Ureter (tissue), 1 donor: ENCODE measurements at places on chromosomes 5 and 9. TPM values are rescaled to one million over a fixed set of nuclear protein-coding genes. Genes with fewer than 3 reads are reported as not detected.
A peak's percentile ranks its signal among the peaks of the same experiment; 100 is the strongest.

The MINAR2 gene
- not detected for total RNA-seq

DNA sequence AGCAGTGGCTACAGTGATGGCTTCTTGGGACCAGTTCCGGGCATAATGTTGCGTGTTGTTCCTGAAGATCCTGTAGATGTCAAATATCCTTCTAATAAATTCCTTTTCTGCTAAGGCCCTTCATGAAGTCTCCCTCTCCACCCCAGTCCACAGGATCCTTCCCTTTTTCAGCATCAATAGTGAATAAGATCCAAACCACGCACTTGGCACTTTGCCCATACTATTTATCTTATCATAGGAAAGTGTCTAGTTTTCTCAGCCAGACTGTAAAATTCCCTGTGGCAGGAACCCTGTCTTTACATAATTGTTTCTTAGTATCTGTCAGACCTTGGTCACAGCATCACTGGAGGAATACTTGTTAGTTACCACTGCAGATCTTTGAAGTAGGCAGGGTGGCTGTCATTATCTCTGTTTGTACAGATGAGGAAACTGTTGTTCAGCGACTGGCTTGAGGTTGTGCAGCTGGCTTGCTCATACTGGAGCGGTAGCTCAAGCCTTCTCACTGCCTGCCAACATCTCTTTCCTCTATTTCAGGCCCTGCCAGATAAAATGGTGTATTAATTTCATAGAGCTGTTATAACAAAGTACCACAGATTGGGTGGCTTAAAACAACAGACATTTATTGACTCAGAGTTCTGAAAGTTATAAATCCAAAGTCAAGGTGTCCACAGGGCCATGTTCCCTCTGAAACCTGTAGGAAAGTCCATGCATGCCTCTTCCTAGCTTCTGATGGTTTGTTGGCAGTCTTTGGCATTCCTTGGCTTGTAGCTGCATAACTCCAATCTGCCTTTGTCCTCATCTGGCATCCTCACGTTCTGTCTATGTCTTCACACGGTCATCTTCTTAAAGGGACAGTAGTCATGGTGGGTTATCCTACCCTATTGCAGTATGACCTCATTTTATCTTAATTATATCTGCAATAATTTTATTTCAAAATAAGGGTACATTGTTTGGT, 33.5 kb upstream of the APC start:
- DNase-seq: no peak

GRCh38 chr5:143642791-143643190, 169.2 kb upstream of the HMHB1 start:
- DNase-seq: no peak

DNA sequence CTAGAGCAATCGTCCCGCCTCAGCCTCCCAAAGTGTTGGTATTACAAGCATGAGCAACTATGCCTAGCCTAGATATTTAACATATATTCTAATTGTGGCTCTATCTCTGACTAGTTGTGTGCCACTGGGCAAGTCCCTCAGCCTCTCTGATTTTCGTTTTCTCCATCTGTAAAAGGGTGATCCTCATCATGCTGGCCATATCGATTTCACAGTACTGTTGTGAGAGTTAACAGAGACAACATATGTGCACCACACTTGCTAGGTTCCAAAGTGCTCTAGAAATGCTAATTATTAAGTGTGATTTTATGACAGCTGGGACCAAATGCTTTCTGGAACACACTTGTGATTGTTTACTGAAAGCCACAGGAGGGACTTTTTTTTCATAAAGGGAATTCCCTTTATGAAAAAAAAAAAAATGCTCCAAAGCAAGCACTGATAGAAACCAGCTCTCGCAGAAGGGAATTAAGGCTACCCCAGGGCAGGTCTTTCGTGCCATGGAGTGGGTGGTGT, 78.5 kb upstream of the EPB41L4B start:
- DNase-seq: no peak

- DNase-seq: no peak
Observed at GRCh38 chr5:59157068-59157467, 574.2 kb downstream of the RAB3C start.

- no peak for DNase-seq
Observed at GRCh38 chr5:105288946-105289345, 1726.4 kb upstream of the NUDT12 start.

The FAM151B gene
- total RNA-seq: 2.9 TPM

GRCh38 chr9:21565155-21565554, 83.0 kb upstream of the IFNE start:
- no peak for DNase-seq

GRCh38 chr9:134863941-134864820, 16.4 kb upstream of the FCN2 start:
- peak; percentile 42 for DNase-seq

DNA sequence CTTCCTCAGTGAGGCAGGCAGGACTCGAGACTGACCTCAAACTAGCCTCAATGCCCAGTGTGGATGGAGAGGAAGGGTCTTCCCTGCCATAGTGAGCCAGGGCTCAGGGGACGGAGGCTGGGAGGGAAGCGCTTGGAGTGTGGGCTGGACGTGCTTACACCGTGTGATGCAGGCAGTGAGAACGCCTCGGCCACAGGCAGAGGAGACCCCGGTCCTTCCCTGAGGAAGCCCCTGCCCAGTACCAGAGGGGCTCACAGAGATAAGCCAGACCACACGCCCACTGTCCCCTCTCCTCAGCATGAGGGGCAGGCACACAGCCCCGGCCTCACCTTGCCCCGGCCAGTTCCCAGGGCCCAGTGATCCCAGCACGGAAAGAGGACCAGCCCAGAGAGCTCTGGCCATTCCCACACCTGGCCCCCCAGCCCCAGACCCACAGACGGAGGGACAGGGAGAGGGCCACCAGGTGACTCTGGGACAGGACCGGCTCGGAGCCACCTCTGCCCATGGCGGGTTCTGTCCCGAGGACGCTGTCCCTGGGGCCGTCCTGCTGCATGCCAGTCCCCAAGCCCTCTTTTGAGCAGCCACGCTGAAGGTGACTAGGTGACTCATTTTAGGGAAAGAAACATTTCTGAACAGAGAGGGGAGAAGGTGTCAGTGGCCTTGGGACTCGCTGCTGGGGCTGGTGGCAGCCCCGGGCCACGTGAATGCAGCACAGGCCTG, 6.0 kb upstream of the NSMF start:
- DNase-seq: no peak

DNA sequence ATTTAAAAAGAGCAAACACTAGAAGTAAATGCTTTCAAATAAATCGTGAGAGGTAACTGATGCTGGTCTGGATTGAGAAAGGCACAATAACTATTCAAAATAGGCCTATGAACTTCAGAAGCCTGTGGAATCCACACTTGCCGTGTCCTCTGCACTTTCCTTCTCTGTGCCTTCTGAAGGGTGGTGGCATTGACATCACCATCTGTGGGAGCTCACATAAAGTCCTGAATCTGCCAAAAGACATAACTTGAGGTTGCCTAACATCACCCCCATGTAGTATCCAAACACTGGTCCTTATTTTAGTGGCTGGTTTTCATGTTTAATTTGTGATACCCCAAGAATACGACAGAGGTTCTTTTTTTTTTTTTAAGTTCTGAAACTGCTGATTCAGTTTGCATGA, 59.8 kb downstream of the IRF1 start:
- DNase-seq: no peak

GRCh38 chr9:121537283-121537682, 37.6 kb upstream of the GGTA1 start:
- DNase-seq: no peak

The IL4 gene
- not detected for total RNA-seq

- no peak for DNase-seq
Observed at GRCh38 chr9:127700594-127701255, 6.1 kb upstream of the CFAP157 start.

DNA sequence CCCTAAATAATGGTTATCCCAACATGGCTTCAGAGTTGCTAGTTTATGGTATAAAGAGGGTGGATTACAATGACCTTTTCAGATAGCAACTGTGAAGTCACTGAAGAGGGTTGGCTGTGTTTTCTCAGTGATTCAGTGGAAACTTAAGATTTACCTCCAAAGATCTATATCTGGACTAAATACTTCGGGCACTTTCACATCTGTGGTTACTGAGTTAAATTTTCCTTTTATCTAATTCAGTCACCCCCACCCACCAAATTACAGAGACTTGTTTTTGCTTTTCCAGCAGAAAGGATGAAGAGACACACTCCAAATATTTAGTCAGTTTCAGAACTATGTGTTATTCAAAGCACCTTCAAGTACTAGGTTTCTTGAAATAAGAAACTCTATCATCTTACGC, 573.2 kb downstream of the CCDC171 start:
- no peak for DNase-seq

The GLRX gene
- total RNA-seq: 21.1 TPM

The BTNL8 gene
- total RNA-seq: not detected

DNA sequence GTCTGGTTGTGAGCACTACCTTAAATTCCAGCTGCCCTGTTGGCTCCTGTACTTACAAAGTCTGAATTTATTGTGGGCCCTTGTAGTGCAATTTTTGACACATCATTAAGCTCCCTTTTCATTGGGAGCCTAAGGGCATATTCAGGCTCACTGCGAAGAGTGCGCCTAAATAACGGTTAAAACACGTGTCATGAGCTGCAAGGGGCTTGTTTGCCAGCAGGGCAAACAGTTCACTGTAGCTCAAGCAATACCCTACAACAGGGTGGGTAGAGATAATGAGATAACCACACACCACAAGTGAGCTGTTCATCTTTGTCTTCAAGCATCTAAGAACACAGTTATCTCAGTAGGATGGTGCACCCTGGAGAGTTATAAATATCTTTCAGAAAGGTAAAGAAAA, 214.2 kb downstream of the SLF1 start:
- no peak for DNase-seq

- no peak for DNase-seq
Observed at GRCh38 chr9:5230554-5230953, 665 bp upstream of the INSL4 start.

DNA sequence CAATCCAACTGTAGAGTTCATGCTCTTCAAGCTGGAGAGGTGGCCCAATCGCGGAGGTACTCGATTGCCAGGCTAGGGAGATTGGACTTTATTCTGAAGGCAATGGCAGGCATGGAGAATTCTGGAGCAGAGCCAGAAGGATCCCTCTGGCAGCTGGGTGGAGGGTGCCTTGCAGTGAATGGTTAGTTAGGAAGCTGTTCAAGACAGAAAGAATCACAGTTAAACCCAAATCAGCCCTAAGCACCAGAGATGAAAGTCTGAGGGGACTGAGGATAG, 182.4 kb downstream of the RGS3 start:
- DNase-seq: no peak

The SOX30 gene
- total RNA-seq: 0.52 TPM

- no peak for DNase-seq
Observed at GRCh38 chr5:139867581-139867980, 72.0 kb downstream of the PSD2 start.

DNA sequence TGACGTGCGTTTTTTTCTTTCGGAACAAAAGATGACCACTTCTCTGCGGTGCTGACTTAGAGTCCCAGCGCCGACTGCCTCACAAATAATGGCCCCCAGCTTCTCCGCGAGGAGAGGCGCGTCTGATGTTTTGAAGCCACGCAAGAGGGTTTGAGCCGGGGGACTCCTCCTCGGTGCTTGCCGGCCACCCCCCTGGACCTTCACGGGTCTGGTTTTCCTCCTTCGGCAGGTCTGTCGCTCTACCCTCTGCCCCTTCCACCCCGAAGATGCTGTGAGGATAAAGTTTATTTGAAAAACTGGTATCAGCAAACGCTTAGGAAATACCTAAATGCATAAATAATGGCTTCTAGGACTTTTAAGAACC, 584 bp downstream of the USP20 start:
- no peak for DNase-seq

The LRRC19 gene
- not detected for total RNA-seq

The MYORG gene
- total RNA-seq: 8.1 TPM

The LMAN2 gene
- total RNA-seq: 129 TPM

DNA sequence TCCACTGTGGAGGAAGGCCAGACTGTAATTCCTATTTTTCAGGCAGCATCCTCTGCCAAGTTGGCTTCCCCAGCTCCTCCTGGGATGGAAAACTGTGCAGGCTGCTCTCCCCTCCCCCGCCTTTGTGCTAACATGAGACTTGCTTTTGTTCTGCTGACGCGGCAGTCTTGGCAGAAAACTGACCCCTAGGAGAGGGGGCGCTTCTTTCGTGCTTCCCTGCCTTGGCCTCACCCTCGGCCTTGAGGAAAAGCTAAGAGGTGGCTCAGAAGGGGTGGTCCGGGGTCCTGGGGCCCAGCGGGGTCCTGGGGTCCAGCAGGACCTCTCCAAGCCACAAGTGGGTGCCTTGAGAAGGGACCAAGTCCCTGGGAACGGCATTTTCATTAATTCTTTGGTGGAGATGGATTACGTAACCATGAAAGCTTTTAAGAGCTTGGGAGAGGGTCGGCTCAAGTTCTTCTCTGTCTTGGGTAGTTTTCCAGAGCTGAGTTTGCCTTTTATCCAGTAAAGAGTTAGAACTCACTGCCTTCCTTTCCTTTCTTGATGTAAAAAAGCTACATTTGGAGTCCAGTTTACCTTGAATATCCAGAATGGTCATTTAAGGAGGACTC, 51.0 kb downstream of the SH3PXD2B start:
- DNase-seq: peak; percentile 79

GRCh38 chr9:37997636-37998374, 71.2 kb downstream of the SHB start:
- peak; percentile 66 for DNase-seq

DNA sequence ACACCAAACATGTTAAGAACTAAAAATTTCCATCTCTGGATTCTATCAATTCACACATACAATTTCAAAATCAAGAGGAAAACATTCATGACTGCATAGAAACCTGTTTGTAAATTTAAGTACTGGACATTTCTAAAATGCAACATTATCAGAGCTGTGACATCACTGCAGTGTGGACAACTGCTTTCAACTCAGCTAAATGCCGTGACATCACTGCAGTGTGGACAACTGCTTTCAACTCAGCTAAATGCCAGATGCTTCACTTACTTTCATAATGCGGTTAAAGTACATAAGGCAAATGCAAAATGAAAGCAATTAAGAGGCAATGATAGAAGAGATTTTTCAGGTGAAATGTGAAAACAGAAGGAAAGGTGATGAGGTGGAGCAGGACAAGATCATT, 161.5 kb downstream of the ARL15 start:
- DNase-seq: no peak

- no peak for DNase-seq
Observed at GRCh38 chr9:99826579-99826978, 4.9 kb downstream of the NR4A3 start.

DNA sequence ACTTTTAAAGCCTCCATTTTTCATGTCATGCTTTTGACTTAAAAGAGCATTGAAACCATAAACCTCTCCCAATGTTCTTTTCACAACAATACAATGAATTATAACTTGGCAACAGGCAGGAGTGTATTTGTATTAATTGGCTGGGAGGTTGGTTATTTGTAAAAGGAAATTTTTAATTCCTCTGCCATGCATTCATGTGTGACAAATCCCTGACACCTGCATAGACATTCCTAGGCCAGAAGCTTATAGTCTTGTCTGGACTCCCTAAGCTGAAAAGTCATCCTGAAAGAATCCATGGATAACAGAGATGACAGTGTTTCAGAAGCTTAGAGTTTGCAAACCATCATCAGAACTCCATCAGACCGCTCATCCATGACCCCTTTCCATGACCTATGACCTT, 76.3 kb upstream of the PTGER4 start:
- no peak for DNase-seq

The NDUFS6 gene
- 22.9 TPM for total RNA-seq
